ENCODE measurements at places on chromosomes 12 and 14. TPM values are rescaled to one million over a fixed set of nuclear protein-coding genes. Genes with fewer than 3 reads are reported as not detected.
A peak's percentile ranks its signal among the peaks of the same experiment; 100 is the strongest.

DNA sequence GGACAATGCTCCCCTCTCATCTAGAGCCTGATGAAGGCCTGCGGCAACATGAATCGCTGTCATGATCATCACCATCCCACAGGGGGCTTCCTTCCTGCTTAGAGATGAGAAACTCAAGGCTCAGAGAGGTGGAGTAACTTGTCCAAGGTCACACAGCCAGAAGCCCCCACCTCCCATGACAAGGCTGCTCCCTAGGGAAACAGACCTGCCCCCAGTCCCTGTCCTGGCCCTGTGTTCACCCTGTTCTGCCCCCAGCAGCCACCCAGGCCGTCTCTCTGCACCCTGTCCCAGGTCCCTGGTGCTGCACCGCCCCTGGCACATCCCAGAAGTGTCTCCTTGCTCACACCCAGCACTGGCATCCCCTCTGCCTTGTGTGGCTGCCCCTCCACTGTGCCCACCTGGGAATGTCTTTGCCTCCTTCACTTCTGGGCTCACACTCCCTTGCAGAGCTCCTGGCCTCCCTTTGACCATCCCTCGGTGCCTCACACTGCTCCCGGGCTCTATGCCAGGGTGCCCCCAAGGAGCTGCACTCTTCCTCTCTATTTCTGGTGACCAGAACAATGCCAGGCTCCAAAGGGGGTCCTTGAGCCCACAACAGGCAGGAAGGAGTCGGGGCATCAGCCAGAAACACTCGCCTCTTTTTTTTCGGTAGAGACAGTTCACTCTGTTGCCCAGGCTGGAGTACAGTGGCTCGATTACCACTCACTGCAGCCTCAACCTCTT lies 70.5 kb downstream of the BCL11B start:
- no peak for DNase-seq

GRCh38 chr12:50129290-50129689 lies 17.3 kb downstream of the COX14 start:
- no peak for DNase-seq

- no peak for DNase-seq
These were observed 91.1 kb downstream of the SCARB1 start for GRCh38 chr12:124772289-124773170.

- no peak for DNase-seq
These were observed 117.3 kb downstream of the CFAP54 start for GRCh38 chr12:96606644-96607043.

Gene LMNTD1
- total RNA-seq, result 0.15 TPM

DNA sequence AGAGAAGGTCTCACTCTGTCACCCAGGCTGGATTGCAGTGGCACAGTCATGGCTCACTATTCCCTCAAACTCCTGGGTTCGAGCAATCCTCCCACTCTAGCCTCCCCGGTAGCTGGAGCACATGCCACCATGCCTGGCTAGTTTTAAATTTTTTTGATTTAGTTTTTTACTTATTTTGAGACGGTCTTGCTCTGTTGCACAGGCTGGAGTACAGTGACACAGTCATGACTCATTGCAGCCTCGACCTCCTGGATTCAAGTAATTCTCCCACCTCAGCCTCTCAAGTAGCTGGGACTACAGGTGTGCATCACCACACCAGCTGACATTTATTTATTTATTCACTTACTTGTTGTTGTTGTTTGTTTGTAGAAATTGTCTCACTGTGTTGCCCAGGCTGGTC lies 22.2 kb upstream of the DIP2B start:
- DNase-seq, result no peak

- peak; percentile 85 for DNase-seq
These were observed at the start of gene PHETA1 for GRCh38 chr12:111368788-111369495. PHETA1 (minus strand) TSS chr12:111369095; CDS start chr12:111363427, 5,668 bp downstream.

Gene CLEC2B
- total RNA-seq, result 0.38 TPM

DNA sequence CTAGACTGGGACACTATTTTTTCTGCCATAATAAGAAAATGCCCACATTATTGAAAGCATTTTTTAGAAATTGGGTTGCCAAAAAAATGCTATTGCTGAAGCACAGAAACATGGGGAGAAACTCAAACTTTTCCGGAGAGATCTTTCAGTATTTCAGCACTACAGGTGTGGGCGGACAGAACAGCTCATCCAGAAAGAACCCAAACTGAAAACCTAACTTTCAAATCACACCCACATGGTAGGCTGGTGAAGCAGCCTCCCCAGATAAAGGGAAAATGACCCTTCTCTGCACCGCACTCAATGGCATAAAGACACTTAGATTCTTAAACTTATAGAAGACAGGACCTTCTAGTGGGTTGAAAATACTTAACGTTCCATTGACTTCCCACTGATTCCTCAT lies 62.3 kb upstream of the TMPO start:
- DNase-seq, result no peak

DNA sequence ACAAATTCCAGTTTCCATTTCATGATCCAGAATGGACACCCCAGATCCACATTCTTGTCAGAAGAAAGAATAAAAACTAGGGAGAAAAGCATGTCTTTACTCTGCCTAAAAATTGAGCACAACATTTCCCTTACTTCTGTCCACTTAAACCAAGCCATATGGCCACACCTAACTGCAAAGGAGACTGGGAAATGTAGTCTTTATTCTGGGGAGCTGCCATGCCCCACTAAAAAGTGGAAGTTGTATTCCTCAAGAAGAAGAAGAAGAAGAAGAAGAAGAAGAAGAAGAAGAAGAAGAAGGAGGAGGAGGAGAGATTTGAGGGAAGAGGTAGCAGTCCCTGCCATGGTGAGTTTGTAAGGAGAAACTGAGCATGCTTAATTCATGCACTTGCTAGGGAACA lies 84.5 kb downstream of the GPR65 start:
- no peak for DNase-seq

Gene NUDT14
- total RNA-seq, result 13.6 TPM

Gene ACSM4
- total RNA-seq, result not detected

DNA sequence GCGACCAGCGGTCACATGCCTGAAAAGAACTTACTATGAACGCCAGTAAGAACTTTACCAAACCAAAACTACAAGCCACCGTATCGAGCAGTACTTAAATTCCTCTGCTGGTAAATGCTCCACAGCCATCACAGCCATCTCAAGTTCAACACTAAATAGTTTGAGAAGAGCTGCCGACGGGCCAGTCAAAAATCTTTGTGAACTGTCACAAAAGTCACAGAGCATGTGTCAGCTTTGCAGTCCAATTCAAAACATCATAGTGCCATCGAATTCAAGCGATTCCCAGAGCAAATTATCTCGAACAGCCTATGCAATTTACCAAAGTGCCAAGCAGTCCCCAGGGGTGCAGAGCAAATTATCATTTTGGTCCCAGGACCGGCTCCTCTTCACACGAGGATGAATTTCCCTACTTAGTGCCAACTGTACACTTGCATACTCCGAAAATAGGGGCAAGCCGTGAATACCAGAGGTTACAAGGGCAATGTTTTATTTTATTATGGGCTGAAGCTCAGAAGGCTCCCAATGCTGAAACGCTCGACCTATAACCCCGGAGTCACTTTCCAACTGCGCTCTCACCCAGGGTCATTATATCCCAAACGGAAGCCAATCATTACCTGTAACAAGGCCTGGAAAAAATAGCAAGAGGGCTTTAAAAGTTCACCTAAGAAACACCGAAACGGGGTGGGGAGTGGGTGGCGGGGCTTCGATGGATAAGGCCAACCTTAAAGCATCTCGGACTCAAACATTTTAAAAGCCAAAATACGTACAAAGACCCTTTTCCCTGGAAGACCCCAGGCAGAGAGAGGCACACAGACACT lies 1.1 kb downstream of the LRP6 start:
- DNase-seq, result no peak

Gene CABP1
- total RNA-seq, result not detected

Gene KRT80
- total RNA-seq, result 36.0 TPM

Gene C12orf76
- 19.3 TPM for total RNA-seq

Gene KRT75
- not detected for total RNA-seq

GRCh38 chr14:92649934-92650545 lies 98.4 kb downstream of the LGMN start:
- DNase-seq, result no peak

GRCh38 chr14:68426661-68427549 lies 366.0 kb downstream of the ZFP36L1 start:
- DNase-seq, result no peak

Gene DACT1
- 0.89 TPM for total RNA-seq

DNA sequence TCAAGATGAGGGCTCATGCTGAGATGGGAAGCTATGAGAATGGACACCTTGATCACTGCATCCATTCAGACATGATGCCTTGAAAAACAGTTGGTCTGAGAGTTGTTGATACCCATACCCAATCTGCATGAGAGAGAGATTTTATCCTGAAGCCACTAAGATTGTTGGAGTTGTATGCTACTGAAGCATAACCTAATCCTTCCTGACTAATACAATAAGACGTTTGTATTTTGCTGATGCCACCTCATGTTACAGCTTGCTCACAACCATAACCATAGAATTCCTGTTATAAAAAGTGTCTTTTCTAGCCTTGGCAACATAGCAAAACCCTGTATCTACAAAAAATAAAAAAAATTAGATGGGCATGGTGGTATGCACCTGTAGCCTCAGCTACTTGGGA lies 12.7 kb upstream of the SERPINA1 start:
- no peak for DNase-seq

- DNase-seq, result no peak
These were observed 49.2 kb downstream of the SUSD6 start for GRCh38 chr14:69660344-69661193.

Gene SLC38A4
- 0.46 TPM for total RNA-seq

GRCh38 chr14:101595887-101596721 lies 34.8 kb downstream of the DIO3 start:
- no peak for DNase-seq

GRCh38 chr14:75554482-75554881 lies 23.9 kb upstream of the FLVCR2 start:
- no peak for DNase-seq

Gene SAMD15
- total RNA-seq, result 0.75 TPM

DNA sequence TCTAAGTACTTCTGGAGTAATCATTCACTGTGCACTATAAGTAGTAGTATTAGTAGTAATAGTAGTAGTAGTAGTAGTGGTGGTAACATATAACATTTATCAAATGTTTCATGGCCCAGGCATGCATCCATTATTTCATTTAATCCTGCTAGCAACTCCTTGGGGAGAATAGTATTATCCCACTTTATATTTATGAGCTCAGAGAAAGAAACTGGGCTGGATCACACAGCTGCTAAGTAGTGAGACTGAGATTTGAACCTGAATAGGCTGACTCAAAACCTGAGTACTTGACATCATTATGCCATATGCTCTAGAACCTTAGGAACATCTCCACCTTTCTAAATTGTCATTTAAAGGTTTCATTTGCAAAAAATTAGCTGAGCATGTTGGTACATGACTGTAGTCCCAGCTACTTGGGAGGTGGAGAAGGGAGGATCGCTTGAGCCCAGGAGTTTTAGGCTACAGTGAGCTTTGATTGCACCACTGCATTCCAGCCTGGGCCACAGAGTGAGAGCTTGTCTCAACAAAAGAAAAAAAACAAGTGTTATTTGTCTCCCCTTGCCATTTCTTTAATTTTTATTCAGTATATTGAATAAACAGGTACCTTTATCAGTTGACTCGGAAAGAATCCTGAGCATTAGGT lies 11.4 kb upstream of the NID2 start:
- no peak for DNase-seq

Gene ELK3
- total RNA-seq, result 13.5 TPM

GRCh38 chr14:95183532-95184412 lies 26.4 kb upstream of the DICER1 start:
- DNase-seq, result no peak

DNA sequence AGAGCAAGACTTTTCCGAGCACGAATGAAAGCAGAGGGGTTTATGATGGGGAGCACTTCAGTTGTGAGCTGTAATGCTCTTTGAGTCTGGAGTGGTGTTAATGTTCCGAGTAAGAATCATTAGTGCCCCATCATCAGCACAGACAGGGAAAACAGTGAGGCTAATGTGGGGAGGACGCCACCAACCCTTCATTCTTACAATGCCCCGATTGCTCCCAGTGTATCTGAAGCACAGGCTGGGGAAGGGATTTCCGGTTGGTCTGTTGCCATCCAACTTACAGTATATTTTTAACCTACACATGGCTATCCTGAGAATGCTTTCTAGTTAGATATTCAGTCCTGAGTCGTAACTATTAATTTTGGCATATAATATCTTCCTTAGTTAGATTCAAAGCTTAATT lies 141.6 kb downstream of the APAF1 start:
- DNase-seq, result no peak

All from NCI-H460 (cell line).